ENCODE measurements at places on chromosomes 16 and 17.

DNA sequence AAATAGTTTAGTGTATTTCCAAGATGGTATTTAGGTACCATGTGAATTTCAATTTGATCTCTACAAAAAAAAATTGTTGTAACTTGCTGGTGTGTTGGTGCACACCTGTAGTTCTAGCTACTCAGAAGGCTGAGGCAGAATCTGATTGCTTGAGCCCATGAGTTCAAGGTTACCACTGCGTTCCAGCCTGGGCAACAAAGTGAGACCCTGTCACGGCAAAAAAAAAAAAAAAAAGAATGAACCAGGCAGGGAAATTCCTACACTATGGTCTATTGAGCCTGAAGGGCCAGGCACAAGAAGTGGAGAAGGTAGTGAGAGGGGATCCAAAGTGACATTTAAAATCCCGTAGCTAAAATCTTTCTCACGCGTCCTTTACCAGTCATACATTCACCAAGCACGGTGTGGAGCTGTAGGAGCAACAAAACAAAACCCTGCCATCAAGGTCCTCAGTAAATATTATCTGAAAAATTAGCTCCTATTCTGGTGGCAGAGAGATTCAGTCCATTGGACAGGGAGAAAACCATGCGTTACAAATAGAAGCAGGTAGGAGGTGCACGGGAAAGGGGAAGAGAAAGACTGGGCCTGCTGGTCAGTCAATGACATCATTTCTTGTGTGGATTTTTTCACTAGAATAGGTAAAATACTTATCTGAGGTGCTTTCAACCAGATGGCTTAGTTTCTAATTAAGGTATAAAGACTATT lies 27.3 kb downstream of the TXNDC11 start:
- no peak for DNase-seq
- no peak overlapping the region for H3K27ac ChIP-seq
- no peaks in the 10 kb centered on the region for H3K27me3 ChIP-seq
- H3K36me3 ChIP-seq = peaks cover 26% of the 10 kb centered on the region
- peaks cover 14% of the 10 kb centered on the region for H3K4me1 ChIP-seq

GRCh38 chr16:85136702-85137322 lies 24.5 kb upstream of the CIBAR2 start:
- no peaks in the 10 kb centered on the region for H3K27me3 ChIP-seq
- DNase-seq = no peak
- H3K36me3 ChIP-seq = no peaks in the 10 kb centered on the region

- no peaks in the 10 kb centered on the region for H3K4me1 ChIP-seq
- H3K27me3 ChIP-seq = no peaks in the 10 kb centered on the region
Measured at GRCh38 chr16:55145771-55146603, 178.0 kb upstream of the IRX6 start.

DNA sequence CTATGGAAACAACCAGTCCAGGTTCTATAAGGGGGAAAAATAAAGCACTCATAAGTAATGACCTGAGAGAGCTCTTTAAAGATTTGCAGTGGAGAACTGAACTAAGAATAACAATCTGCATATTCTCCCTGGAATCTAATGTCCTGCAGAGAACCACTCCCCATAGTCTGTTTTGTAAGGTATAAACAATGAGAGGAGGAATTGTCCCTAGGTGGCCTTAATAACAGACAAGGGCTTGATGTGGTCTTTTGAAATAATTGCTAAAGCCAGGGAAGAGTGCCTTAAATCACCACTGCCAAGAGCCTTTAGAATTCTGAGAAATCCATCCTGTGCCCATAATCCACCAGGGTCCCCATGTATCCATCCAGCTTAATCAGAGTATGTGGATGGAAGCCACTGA lies 106.3 kb downstream of the CDH11 start:
- no peaks in the 10 kb centered on the region for H3K27me3 ChIP-seq
- no peaks in the 10 kb centered on the region for H3K36me3 ChIP-seq
- no peak for DNase-seq
- H3K4me3 ChIP-seq = no peak overlapping the region

GRCh38 chr17:74325743-74326379 lies at the start of gene KIF19:
KIF19 (plus strand) TSS chr17:74326226; CDS start chr17:74326350, 124 bp downstream.
- H3K36me3 ChIP-seq = no peaks in the 10 kb centered on the region
- no peak within 1 kb of the TSS for H3K27ac ChIP-seq
- no peaks in the 10 kb centered on the region for H3K27me3 ChIP-seq
- H3K4me3 ChIP-seq = peak within 1 kb of the TSS; percentile 52
- H3K4me1 ChIP-seq = peaks cover 20% of the 10 kb centered on the region

DNA sequence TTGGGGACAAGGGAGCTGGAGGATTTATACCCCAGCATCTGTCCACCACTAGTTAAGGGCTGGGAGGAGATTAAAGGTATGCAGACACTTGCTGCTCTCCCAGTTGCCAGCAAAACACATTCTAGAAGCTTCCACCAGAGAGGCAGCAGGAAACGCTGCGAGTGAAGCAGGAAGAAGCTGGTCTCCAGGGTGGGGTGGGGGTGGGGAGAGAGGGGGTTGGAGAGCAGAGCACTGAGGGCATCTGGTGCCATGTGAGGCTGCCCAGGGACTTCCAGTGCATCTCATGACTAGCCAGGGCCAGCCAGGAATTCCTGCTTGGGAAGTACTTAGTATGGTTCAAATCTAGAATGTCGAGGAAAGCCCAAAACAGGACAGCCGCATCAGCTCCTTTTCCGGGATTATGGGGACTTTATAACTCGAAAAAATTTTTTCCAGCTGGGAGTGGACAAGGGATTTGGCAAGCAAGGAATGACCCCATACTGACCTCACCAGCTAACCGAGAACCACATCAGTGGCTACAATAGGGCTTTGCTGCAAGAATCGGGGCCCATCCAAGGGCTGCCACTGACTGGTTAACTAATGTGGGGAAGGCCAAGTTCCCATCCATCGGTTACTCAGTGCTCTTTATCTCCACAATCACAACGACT lies 26.2 kb upstream of the AXIN2 start:
- no peak for DNase-seq
- no peak overlapping the region for H3K4me3 ChIP-seq
- no peaks in the 10 kb centered on the region for H3K36me3 ChIP-seq
